GM13977 (cell line): ENCODE measurements at places on chromosomes 13 and 19.
A peak's percentile ranks its signal among the peaks of the same experiment; 100 is the strongest.

- DNase-seq = no peak
Observed at GRCh38 chr13:66703597-66703996, 526.5 kb downstream of the PCDH9 start.

- no peak for DNase-seq
Observed at GRCh38 chr19:2888731-2889224, 11.9 kb upstream of the ZNF57 start.

DNA sequence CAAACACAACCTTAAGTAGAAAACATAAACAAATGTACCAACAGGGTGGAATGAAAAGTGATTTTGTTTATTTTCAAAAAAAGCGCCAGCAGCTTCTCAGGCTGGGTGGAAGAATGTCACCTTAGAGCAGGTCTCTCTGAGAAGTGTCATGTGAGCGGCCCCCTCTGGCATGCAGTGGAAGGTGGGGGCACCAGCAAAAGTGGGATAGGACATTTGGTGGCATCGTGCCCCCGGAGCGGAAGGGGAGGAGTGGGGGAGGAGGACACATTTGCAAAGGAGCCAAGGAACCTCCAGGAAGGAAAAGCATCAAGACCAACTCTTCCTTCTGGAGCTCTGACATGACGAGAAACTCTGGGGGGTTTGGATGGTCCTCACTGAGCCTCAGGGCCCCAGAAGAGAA lies 635.3 kb downstream of the UQCRFS1 start:
- no peak for DNase-seq

DNA sequence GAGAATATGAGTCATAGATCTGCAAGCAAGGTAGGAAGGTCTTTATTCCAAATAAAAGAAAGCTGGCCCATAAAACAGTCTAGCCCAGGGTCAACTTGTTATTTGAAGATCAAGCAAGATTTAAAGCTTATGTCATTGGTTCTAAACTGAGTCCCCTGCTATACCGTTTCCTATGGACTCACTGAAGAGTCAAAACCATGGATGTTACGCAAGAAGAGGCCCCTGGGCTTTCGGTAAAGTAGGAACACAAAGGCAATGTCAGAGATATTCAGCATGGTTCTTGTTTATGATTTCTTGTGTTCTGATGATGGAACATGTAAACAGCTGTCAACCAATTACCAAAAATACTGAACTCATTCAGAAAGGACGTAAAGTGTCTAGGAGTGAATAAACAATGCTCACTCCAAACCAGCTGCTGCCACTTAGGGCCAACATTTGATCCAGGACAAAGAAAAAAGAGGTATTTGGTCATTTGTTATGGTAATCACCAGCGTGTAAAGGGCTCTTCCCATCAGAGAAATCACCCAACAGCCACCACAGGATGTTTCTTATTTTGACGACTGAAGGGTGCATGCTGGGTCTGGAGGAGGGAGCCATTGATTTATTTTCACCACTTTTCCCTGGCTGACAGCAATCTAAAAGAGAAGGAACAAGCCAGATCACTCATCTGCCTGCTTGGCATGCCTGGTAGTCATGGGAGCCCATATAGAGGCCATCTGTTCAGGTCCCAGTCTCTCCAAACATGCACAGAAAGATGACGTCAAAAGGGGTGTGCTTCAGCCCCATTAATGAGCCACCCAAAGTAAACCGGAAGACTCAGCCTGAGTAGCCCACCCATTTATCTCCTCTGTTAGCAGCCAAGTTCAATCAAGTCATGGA lies 68.3 kb downstream of the FGF14 start:
- DNase-seq = no peak

DNA sequence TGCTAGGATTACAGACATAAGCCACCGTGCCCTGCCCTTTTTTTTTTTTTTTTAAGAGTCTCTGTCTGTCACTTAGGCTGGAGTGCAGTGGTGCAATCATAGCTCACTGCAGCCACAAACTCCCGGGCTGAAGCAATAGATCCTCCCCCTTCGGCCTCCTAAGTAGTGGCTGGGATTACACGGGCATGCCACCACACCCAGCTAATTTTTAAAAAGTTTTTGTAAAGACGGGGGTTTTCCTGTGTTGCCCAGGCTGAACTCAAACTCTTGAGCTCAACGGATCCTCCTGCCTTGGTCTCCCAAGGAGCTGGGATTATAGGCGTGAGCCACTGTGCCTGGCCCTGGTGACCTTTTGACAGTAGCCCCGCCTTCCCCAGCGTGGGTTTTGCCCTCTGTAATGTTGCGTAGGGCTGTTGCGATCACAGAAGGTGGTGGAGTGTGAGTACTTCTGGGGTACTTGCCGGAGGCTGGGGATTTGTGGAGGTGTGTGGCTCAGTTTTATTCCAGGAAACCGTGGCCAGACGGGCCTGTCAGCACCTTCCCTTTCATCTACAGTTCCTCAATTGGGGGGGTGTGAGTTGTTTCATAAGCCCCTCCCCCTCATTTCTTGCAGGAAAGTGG lies 11.6 kb upstream of the RETN start:
- no peak for DNase-seq

GRCh38 chr13:100495455-100495854 lies 93.1 kb downstream of the GGACT start:
- no peak for DNase-seq

GRCh38 chr13:36834299-36834698 lies 15.3 kb downstream of the RFXAP start:
- DNase-seq = no peak

- DNase-seq = no peak
Observed at GRCh38 chr13:77868717-77869116, 49.9 kb downstream of the EDNRB start.

DNA sequence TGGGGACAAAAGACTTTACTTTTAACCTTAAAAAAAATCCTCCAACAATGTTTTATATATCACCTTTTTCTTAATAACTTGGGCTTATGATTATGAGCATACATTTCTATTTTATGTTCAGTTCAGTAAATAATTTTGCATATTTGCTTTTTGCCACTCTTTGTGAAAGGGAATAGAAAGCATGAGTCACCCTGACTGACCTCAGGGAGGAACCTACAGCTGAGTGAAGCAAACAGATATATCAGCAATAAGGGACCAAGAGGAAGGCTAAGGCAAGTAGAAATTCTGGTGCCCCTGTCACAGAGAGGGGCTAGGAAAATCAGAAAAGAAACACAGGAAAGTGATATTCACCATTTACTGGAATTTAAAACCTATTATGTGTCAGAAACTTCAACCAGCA lies 37.2 kb upstream of the SOHLH2 start:
- no peak for DNase-seq

- no peak for DNase-seq
Observed at GRCh38 chr13:112657850-112658445, 31.9 kb upstream of the ATP11A start.

GRCh38 chr13:30584051-30584731 lies 33.5 kb upstream of the USPL1 start:
- no peak for DNase-seq

DNA sequence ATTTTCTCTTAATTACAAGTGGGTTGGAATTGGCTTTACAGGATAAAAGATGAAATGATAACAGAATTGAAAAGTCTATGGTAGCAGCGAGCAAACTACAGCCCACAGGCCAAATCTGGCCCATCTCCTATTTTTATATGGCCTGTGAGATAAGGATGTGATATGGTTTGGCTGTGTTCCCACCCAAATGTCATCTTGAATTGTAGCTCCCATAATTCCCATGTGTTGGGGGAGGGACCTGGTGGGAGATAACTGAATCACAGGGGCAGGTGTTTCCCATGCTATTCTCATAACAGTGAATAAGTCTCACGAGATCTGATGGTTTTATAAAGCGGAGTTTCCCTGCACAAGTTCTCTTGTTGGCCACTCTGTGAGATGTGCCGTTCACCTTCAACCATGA lies 19.0 kb downstream of the CRYL1 start:
- no peak for DNase-seq

- no peak for DNase-seq
Observed at GRCh38 chr19:32566246-32566830, 14.7 kb upstream of the PDCD5 start.

DNA sequence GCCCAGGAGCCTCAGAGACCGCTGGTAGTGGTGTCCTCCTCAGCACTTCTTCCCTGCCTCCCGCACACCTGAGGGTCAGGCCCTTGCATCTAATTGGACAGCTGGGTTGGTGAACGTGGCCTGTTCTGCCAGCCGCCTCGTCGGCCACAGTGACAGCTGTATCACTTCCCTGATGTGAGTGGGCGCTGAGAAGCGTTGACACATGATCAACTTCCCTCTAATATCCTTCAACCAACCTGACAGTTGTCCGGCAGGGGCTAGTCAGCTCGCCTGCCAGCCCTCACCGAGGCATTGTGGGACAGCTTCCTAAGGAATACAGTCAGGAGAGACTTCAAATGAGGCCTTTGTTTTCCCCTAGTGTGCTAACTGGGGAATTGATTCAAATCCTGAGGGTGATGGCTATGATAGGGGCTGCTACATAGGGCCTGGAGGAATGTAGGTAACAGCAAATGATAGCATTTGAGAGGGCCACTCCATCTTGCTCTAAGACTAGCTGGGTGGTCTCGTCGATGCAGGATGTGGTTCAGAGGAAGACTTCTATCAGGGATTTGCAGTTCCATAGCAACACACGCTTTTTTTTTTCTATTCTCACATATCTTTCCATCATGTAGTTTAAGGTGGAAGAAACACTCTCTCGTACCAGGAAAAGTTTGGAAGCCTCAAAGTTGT lies 230.8 kb downstream of the TSHZ3 start:
- DNase-seq = no peak

GRCh38 chr13:39048806-39049205 lies 10.6 kb downstream of the NHLRC3 start:
- no peak for DNase-seq

DNA sequence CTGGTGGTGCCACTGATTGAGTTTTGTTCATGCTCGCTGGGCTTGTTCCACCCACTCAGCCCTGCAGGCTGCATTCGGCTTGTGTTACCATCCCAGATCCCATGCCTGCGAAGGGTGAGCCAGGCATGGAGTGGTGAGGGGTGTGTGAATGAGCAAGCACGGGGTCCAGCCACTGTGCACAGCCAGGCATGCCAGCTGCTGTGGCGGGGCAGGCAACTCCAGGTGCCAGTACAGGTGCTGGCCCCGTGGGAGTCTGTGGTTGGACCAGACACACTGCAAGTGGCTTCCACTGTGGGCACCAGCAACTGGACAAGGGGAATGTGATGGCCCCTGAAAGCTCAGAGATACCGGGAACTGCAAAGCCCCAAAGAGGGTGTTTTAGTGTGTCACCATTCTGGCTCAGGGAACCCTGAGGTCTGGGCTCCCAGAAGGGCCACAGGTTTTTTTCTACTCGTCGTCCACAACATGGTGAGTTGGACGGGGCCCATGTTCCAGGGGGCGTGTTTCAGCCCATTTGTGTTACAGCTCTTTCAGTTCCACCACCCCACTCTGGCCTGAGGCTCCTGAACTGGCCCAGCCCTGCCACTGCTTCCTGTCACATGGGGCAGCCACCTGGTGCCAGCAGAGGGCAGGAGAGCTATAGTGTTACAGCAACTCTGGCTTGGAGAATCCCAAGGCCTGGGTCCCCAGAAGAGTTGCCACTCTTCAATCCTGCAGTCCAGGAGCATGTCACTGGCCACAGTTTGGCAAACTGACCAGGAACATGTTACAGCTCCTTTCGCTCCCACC lies 217.0 kb upstream of the OBI1 start:
- DNase-seq = no peak

DNA sequence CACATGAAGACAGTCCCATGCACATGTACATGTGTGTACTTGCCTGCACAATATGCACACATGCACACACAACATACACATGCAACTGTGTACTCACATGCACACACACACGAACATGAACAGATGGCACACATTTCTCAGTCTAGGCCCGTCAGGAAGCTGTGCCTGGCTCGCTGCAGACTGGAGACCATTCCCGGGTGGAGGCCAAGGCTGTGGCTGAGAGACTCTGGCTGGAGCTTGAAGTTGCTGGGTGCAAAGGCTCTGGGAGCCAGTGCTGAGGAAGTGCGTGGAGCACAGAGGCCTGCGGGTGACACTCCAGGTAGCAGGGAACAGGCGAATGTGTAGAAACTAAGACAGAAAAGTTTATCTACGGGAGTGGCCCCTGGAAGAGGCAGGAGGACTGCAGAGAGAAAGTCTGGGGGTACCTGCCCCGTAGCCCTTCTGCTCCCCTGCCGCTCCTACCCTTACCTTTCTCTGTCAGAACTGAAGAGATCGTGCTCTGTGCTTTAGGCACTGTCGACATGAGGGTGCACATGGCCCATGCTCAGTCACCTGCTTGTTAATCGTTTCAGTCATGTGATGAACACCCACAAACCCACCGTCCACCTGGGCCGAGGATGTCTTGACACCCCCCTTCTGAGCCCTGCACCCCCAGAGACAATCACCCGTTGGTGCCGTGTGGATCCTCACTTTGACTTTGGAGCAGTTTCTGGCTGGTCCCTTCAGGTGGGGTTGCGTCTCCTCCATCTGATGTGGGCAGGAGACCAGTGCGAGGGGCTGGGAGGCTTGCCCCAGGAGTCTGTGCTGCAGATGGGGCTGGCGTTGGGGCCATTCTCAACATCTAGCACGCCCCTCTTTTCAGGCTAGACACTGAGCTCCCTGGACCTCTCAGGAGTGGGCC lies 69.4 kb downstream of the TEX29 start:
- DNase-seq = no peak

- DNase-seq = no peak
Observed at GRCh38 chr19:39074205-39074692, 9.9 kb upstream of the ACP7 start.

- DNase-seq = peak; percentile 87
Observed at GRCh38 chr19:50705422-50706019, 14.1 kb downstream of the SHANK1 start.

GRCh38 chr13:40553356-40553755 lies 113.1 kb downstream of the FOXO1 start:
- no peak for DNase-seq

- DNase-seq = peak; percentile 31
Observed at GRCh38 chr19:57269515-57270250, 10.6 kb upstream of the ZNF460 start.

- no peak for DNase-seq
Observed at GRCh38 chr13:96822895-96823294, 171.4 kb downstream of the OXGR1 start.

GRCh38 chr13:94121686-94122085 lies 357.8 kb downstream of the DCT start:
- no peak for DNase-seq

GRCh38 chr19:35713904-35714495 lies 3.8 kb upstream of the KMT2B start:
- DNase-seq = no peak
